Endodermal cell (in vitro differentiated cells): ENCODE measurements at places on chromosomes 13 and 19. TPM values are rescaled to one million over a fixed set of nuclear protein-coding genes. Genes with fewer than 3 reads are reported as not detected.

The CYP4F8 gene
- not detected in 2 replicates for total RNA-seq

The ZIC2 gene
- total RNA-seq, result 290 and 301 TPM in 2 replicates

The PSG1 gene
- total RNA-seq, result not detected in 2 replicates

The SIGLEC5 gene
- not detected in 2 replicates for total RNA-seq

The PAN3 gene
- total RNA-seq, result 65.6 to 73.8 TPM (median 72.6 TPM) in 3 replicates

The DMKN gene
- 451 to 517 TPM (median 465 TPM) in 3 replicates for total RNA-seq

The PDX1 gene
- not detected in 3 replicates for total RNA-seq

The C1QTNF9 gene
- total RNA-seq, result not detected in 3 replicates

The ANGPTL4 gene
- 13.2 to 85.0 TPM (median 13.4 TPM) in 3 replicates for total RNA-seq

The CDC34 gene
- 128 TPM in 2 replicates for total RNA-seq

The CLEC11A gene
- 5.8 to 6.2 TPM (median 6.0 TPM) in 3 replicates for total RNA-seq

The IL17D gene
- total RNA-seq, result 0.33 to 0.93 TPM (median 0.87 TPM) in 3 replicates

The CD22 gene
- total RNA-seq, result not detected in 3 replicates

The RNF225 gene
- 0.38 to 0.82 TPM (median 0.80 TPM) in 3 replicates for total RNA-seq

The FCER2 gene
- total RNA-seq, result not detected in 3 replicates

The KLHL1 gene
- 0.05 TPM in 1 of 2 replicates, not detected in the other for total RNA-seq

The NHLRC3 gene
- total RNA-seq, result 17.4 to 23.9 TPM (median 23.4 TPM) in 3 replicates

The CEACAM16 gene
- not detected in 3 replicates for total RNA-seq

The SLITRK1 gene
- total RNA-seq, result 0.28 TPM in 1 of 3 replicates, not detected in the others

The CGB2 gene
- total RNA-seq, result 0.57 and 0.79 TPM in 2 replicates

The KLK12 gene
- not detected in 3 replicates for total RNA-seq

The KLF1 gene
- total RNA-seq, result 0.63 to 0.91 TPM (median 0.80 TPM) in 3 replicates

The ZNF471 gene
- 0.07 TPM in 1 of 2 replicates, not detected in the other for total RNA-seq

The LGALS4 gene
- 0.38 to 1.3 TPM (median 0.49 TPM) in 3 replicates for total RNA-seq

The KANK2 gene
- 24.2 to 78.7 TPM (median 74.2 TPM) in 3 replicates for total RNA-seq

The PLEKHA4 gene
- 5.2 and 6.6 TPM in 2 replicates for total RNA-seq
